ENCODE measurements at places on chromosomes 16 and 17.

- DNase-seq, result no peak
These were observed 48.6 kb downstream of the IST1 start for GRCh38 chr16:71943887-71944286.

DNA sequence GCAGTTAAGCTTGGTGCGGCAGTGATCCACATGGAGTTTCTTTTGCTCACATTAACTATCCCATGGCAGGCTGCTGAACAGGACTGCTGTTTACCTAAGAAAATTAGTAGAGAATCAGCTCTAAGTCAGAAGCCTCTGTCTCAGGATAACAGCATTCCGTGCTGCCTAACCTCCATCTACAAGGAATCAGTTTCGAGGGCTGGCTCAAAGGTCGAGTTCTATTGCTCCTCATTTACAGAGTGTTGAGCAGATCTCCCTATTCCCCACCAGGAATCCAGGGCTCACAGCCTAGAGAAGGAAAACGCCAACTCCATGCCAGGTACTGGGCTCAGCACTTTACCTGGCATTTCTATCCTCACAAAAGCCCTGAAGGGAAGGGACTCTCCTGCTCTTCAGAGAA is 9.9 kb downstream of the GINS2 start:
- DNase-seq, result no peak

DNA sequence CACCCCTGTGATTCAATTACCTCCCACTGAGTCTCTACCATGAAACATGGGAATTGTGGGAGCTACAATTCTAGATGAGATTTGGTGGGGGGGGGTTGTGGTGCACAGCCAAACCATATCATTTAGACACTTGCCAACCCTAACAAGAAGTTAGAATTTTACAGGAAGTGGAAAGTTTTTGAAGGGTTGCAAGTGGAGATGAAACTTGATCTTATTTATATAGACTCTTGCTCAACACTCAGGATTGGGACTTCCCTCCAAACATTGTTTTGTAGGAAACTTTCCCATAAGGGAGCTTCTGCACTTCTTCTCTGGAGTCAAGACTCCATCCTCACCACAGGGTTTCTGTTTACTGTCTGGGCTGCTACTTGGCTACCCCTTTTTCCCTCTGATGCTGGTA is 266.7 kb upstream of the CDH11 start:
- no peak for DNase-seq

DNA sequence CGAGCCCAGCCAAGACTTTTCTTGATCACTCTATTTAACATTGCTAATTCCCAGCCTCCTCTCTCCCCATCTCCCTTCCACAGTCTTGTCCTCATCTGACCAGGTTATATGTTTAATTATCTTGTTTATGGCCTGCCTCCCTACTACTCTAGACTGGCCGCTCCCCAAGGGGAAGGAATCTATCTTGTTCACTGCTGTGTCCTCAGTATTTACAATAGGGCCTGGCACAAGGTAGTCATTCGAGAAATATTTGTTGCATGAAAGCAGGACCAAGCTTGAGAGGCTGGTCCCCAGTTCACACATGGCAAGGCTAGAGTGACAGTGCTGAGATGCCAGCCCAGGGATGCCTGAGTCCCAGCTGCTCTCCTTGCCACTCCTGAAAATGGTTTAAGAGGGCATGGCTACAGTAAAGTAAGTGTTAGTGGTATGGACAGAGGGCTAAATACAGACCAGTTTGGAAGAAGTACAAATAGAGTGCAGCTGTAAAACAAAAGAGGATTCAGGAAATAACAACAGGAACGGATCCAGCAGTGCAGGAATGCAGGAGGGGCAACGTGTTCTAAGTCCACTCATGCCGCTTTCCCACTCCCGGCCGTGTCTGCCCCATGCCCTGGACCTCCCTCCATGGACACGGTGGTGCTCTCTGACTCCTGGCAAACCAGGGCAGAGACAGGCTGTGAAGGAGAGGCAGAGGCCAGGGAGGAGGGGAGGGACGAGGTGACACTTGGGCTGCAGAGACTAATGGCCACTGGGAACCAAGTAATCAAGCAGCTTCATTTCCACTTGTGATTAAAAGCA is 65.6 kb downstream of the TOM1L2 start:
- no peak for DNase-seq

DNA sequence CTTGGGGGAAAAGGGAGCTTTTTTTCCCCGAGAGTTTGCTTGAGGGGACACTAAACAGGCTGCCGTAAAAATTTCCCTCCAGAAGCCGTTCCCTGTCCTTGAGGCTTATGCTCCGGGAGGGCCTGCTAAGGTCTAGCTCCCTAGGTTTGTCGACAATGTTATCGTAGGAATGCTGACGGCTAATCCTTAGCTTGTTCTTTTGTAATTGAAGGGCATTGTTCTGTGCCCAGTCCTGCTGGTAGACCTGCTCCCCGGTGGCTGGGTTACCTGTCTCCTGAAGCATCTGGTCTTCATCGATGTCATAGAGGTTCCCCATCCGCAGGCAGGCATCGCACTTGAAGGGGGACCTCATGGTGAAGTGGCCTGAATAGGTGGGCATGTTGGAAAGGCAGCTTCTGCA is 418.7 kb downstream of the GRIN2A start:
- no peak for DNase-seq

DNA sequence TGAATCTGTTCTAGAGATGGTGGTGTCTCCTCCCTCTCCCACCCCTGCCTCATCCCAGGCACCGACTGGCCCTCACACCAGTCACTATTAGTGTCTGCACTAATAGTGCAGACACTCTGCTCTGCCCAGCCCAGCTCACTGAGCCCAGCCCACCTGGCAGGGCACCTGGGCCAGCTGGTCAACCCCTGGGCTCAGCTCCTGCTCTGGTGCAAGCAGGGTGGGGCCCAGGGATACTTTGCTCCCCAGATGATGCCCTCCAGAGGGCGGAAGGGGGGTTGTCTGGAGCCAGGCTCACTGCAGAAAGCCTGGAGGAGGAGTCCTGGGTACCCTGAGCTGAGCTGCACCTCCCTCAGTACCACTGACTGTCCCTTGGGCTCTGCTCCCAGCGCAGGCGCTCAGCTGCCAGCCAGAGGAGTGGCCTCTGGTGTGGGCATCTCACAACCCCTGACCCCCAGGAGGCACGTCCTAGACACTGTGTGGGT is 14.5 kb downstream of the RAB11FIP4 start:
- DNase-seq, result no peak

GRCh38 chr16:55301385-55302008 is 22.5 kb upstream of the IRX6 start:
- no peak for DNase-seq

GRCh38 chr16:8355675-8356074 is 234.6 kb downstream of the TMEM114 start:
- no peak for DNase-seq

DNA sequence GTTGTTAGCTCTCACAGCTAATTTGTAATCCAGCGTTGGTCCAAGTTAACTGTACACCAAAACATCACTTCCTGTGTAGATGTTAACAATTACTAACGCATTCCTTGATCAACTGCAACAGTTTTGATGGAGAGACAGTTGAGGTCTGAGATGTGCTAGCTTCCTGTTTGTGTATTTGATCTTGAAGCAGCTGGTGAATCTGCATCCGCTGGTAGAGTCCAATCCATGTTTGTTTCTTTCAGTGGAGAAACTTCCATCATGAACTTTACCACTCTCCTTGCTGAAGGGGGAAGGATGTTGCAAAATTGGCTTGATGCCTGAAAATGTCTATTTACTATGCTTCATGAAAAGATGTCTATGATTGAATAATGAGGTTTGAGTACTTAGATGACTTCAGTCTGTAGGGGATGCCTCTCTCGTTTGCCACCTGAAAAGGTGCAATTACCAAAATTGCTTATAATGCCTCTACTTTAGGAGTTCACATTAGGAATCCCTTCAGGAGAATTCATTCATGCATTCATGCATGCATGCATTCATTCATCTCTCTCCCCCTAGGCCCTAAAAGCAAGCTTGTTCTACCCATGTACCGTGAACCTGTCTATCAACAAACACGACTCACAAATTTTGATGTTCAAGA is 39.6 kb upstream of the ZKSCAN2 start:
- no peak for DNase-seq

GRCh38 chr17:60542071-60542470 is 16.0 kb upstream of the APPBP2 start:
- no peak for DNase-seq

DNA sequence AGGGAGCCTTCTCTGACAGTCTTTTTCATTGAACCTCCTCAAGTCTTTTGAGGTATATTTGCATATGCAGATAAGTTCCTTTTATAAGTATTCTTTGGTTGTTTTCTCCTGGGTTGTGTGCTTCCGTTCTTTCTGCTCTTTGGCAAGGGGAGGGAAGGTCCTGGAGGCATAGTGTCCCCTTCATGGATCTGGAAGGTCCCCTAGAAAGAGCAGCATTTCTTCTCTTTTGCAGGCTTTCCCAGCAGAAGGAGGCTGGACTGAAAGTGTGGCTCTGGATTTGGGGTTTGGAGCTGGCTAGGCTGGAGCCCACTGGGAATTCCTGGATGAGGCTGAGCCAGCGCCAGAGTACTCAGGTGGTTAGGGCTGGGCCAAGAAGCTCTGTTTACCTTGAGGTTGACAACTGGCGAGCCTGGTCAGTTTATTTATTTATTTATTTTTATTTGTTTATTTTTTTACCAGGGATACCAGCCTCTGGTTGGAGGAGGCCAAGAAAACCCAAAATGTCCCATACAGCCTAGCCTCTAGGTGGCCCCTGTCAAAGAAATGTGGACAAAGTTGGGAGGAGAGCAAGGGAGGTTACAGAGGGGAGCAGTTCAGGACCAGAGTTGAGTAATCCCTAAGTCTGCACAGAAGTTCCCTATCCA is 5.4 kb upstream of the TOP2A start:
- no peak for DNase-seq

GRCh38 chr17:11138023-11138422 is 103.0 kb upstream of the SHISA6 start:
- no peak for DNase-seq

- no peak for DNase-seq
These were observed 115.0 kb upstream of the ADAMTS18 start for GRCh38 chr16:77549876-77550275.

DNA sequence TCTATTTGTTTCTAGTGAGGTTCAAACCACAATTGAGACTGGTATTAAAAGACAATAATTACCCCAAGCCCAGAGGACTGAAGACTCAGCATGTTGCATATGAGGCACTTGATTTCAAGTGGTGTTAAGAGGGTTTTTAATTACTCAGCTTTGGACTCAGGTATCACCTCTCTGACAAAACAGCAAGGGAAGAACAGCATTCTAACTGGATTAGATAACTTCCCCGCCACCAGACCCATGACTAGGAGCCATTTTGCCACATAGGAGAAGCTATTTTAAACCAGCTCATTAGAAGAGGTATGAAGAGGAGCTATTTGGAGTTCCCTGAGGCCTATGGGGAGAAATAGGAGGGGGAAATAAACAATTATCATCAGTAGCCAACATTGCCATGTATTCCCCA is 226.1 kb upstream of the TOX3 start:
- DNase-seq, result no peak

- no peak for DNase-seq
These were observed 111.7 kb downstream of the ABCA8 start for GRCh38 chr17:68843522-68843921.

Data from GM12891 (cell line).